Cardiac muscle cell (in vitro differentiated cells and primary cell): ENCODE measurements at places on chromosomes 6 and 20. TPM values are rescaled to one million over a fixed set of nuclear protein-coding genes. Genes with fewer than 3 reads are reported as not detected.
A peak's percentile ranks its signal among the peaks of the same experiment; 100 is the strongest.

DNA sequence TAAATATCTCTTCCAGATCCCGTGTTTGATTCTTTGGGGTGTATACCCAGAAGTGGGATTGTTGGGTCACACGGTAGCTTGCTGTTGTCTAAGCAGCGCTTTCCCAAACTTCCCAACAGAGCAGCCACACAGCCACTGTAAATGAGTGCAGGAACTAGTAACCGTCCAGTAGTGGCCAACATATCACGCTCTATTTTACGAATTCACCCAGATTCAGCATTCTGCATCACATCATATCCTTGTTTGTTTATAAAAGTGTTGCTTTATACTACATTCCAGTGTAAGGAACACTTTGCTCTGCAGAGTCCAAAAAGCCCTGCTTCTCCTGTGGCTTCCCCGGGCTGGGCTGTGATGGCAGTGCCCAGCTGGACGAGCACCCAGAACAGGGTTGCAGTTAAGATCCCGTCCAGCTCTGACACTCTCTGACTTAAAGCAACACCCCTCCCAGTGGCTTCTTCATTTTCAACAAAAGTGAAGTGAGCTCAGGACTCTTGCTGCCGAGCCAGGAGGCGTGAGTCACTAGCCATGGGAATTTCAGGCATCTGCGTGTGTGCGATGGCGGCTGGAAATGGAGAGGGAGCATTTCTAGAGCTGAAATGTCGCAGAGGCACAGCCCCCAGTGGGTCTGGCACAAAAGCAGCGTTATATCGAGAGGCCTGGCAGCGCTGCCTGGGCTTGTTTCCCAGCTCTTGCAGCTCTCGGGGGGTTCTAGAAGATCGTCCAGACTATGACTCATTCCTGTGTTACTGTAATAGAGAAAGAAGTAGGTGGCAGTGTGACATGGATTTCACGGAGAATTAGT is 216.3 kb upstream of the ECI2 start:
- H3K27ac ChIP-seq: no peak overlapping the region
- no peak overlapping the region for H3K4me3 ChIP-seq
- no peaks in the 10 kb centered on the region for H3K27me3 ChIP-seq
- H3K36me3 ChIP-seq: no peaks in the 10 kb centered on the region
- peaks cover 17% of the 10 kb centered on the region for H3K4me1 ChIP-seq

DNA sequence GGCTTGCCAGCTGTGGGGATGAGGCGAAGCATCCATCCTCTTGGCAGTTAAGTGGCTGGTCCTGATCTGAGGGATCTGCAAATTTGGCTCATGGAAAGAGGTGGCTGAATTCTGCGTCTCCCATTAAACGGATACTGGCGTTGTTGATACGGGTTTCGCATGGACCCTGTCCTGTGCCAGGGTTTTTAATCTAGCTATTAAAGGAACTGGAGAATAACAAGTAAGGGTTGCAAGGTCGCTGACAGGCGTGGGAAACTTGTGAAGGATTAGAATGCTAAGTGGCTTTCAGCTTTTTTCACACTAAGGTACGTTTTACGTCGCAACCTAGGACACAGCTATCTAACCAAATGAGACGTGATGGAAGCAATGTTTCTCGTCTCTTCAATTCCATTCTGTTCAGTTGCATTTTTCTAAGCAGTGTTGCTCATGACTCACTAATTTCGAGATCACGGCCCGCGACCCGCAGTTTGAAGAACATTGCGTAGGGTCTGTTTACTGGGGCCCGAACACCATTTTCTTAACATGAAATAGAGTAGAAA is 852 bp downstream of the GMNN start:
- peak; percentile 44 for DNase-seq
- H3K4me1 ChIP-seq: peaks cover 16% of the 10 kb centered on the region
- peak overlapping the region; percentile 94 for H3K27ac ChIP-seq
- peak overlapping the region; percentile 75 for H3K4me3 ChIP-seq
- H3K36me3 ChIP-seq: no peaks in the 10 kb centered on the region

- H3K27me3 ChIP-seq: no peaks in the 10 kb centered on the region
- DNase-seq: no peak
- H3K27ac ChIP-seq: peak overlapping the region; percentile 43
- H3K4me1 ChIP-seq: no peaks in the 10 kb centered on the region
These were observed 10.0 kb upstream of the PRR18 start for GRCh38 chr6:166318227-166318626.

GRCh38 chr6:40477246-40478126 is 109.7 kb downstream of the LRFN2 start:
- H3K27me3 ChIP-seq: peaks cover 10% of the 10 kb centered on the region
- DNase-seq: peak; percentile 25
- no peaks in the 10 kb centered on the region for H3K36me3 ChIP-seq
- H3K4me1 ChIP-seq: no peaks in the 10 kb centered on the region
- no peak overlapping the region for H3K4me3 ChIP-seq

DNA sequence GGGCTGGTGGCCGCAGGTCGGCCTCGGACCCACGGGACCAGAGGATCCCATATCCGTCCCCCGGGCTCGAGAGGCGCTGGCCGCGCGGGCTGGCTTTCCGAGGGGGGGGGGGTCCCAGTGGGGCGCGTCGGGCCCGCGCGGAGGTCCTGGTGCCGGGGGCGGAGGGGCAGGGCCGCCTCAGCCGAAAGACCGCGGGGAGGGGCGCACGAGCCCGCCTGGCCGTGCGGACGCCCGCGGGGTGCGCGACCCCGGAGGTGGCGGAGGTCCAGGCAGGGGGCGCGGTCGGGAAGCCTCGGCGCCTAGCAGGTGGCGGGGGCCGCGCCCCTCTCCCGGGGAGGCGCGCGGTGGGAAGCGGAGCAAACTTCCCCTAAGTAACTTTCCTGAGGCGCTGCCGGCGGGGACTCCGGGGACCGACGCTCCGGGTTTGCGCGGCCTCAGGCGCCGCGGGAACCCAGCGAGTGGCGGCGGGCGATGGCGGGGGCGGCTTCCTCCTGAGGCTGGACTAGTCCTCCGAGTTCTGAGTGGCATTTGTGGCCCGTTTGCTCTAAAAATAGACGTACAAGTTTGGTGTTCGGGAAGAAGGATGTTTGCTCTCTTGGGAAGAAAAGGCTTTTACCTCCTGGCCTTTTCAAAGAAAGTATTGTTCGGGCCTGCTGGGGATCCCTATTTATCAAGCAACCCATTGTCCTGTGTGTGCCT is 26.5 kb upstream of the BTBD3 start:
- H3K36me3 ChIP-seq: no peaks in the 10 kb centered on the region
- peaks cover 29% of the 10 kb centered on the region for H3K4me1 ChIP-seq
- H3K27ac ChIP-seq: peak overlapping the region; percentile 95
- peak overlapping the region; percentile 81 for H3K4me3 ChIP-seq
- no peaks in the 10 kb centered on the region for H3K27me3 ChIP-seq

GRCh38 chr6:90611543-90612312 is 24.9 kb upstream of the MAP3K7 start:
- H3K4me3 ChIP-seq: peak overlapping the region; percentile 41
- no peak overlapping the region for H3K27ac ChIP-seq
- no peaks in the 10 kb centered on the region for H3K4me1 ChIP-seq
- no peaks in the 10 kb centered on the region for H3K27me3 ChIP-seq

GRIK2 gene
- total RNA-seq: 0.21 and 1.5 TPM in 2 replicates
